ENCODE measurements at places on chromosomes 6 and 20.

GRCh38 chr20:54122189-54122588, 51.6 kb downstream of the CYP24A1 start:
- DNase-seq, result no peak

DNA sequence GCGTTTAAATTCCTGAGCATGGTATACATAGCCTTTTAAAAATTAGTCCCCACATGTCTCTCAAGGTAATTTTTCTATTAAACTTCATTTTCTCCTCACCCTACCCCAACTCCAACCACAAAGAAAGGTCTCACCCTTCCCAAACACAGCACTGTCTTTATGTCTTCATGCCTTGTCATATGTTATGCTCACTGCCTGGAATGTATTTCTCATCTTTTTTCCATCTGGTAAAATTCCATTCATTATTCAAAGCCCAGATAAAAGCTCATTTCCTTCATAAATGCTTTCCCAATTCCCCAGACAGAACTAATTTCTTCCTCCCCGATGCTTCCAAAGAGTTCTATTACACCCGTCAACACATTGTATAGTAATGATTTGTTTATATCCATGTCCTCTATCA, 302.0 kb downstream of the ALDH8A1 start:
- DNase-seq, result no peak

GRCh38 chr20:1844325-1845162, 50.7 kb upstream of the SIRPA start:
- no peak for DNase-seq

DNA sequence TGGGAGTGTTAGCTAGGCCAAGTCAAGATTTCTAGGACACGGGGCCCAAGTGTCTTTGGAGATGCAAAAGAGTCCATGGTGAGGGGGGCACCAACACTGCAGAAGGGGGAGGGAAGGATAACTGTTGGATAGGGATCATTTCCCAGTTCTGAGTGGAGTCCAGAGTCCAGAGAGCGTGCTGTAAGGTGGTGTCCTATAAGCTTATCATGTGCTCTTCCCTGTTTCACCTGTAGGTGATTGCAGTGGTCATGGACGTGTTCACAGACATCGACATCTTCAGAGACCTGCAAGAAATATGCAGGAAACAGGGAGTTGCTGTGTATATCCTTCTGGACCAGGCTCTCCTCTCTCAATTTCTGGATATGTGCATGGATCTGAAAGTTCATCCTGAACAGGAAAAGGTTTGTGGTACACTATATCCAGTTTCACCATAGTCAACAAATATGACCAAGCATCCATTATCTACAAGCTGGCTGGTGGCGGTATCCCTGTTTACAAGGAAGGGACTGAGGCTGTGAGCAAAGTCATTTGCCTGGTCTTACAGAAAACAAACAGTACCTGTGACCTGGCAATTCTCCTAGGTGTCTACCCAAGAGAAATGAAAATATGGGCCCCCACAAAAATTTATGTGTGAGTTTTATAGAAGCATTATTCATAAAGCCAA, 15.6 kb downstream of the FAM83D start:
- DNase-seq, result no peak

DNA sequence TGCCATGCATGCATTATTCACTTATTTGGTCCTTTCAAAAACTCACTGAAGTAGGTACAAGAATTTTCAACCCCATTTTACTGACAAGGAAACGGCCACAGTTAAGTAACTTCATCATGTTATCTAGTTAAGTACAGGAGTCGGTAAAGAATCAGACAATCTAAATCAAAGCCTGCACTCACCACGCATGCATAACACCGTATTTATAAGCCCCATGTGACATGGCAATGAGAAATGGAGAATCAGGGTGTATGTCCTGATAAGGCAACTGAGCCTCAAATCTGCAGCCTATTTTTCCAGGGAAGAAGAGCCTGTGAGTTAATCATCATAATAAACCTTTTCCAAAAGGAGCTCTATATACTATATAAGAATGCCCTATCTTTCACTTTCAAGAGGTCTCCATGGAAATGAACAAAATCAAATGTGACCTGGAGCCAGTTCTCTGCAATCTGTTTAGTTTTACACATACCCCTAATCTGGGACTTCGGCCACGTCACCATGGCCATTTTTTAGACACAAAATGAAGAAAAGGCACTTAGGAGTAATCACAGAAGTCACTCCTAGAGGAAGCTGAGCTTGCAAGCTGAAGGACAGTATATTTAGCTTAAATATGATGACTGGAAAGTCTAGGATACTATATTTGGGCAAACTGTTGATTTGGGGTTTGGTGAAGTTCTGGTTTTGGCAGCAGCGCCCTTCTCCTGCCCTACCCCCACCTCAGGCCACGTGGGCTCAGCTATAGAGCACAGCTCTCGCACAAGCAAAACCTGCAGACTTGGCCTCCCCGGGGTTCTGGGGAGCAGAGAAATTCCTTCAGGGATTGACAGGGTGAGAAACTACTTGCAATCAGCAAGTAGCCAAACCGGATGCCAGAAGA, 19.2 kb downstream of the TRAM2 start:
- DNase-seq, result no peak

DNA sequence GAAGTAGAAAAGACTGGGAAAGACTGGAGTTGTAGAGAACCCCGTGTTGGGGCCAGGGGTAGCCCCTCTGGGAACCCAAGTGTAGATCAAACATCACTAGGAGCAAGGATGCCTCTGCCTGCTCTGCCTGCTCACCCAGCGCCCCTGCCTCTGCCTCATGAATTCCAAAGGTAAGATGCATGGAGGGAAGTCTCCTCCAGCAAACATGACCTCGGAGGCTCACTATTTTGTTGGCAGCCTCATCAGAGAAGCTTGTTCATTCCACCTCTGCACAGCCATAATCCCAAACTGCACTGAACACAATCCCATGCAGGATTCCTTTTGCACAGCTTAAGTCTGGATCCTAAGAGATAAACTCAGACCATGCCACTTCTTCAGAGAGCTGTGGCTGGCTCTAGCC, 4.9 kb downstream of the FRS3 start:
- no peak for DNase-seq

DNA sequence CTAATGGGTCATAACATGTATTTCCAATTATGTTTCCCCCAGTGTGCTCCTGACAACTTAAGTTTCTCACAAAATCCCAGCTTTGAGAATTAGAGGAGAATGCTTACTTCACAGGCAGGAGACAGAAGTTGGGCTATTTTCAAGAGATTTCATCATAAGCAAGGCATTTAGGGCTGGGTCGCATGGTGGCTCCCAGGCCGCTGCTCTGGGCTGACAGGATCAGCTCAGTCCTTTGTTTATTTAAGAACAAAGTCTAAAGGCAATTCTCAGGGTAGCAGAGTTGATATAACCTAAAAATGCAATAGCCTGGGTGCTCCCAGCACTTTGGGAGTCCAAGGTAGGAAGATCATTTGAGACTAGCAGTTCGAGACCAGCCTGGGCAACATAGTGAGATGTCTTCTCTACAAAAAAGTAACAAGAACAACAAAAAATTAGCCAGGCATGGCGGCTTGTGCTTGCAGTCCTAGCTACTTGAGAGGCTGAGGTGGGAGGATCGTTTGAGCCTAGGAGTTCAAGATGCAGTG, 10.9 kb downstream of the FOXQ1 start:
- DNase-seq, result no peak

All from stimulated activated CD4-positive, alpha-beta T cell treated with anti-CD3 and anti-CD28 coated beads, Interleukin-4, amount 100 ng/mL, for 4 hours (primary cell).